HepG2 (cell line): ENCODE measurements at places on chromosomes 16 and 17.

DNA sequence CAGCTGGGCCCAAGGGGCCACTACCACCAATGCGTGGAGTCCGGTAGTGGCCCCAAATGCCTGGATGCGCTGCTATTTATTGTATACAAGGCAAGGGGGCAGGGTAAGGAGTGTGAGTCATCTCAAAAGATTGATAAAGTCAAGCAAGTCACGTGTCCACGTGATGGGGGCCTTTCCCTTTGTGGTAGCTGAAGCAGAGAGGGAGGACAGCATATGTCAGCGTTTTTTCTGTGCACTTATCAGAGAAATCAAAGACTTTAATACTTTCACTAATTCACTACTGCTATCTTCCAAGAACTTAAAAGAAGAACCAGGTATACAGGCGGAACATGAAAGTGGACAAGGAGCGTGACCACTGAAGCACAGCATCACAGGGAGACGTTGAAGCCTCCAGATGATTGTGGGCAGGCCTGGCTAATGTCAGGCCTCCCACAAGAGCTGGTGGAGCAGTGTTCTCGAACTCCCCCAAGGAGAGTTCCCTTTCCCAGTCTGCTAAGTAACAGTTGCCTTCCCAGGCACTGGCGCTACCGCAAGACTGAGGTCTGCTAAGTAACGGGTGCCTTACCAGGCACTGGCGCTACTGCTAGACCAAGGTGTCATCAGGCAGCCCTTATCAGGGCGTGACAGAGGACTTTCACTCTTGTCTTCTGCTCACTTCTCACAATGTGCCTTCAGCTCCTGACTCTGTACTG, 10.8 kb upstream of the ASB16 start:
- no peak for DNase-seq

DNA sequence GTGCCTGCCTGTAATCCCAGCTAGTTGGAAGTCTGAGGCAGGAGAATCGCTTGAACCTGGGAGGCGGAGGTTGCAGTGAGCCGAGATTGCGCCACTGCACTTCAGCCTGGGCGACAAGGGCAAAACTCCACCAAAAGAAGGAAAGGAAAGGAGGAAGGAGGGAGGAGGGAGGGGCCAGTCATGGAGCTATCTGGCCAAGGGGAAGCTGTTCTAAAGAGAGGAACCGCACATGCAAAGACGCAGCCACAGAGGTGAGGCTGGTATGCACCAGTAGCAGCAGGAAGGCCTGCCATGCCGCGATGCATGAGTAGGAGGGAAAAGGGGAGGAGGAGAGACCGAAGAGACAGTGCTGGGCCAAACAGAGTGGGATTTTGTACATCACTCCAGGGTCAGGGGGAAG, 35.9 kb downstream of the HSBP1 start:
- no peak for DNase-seq

DNA sequence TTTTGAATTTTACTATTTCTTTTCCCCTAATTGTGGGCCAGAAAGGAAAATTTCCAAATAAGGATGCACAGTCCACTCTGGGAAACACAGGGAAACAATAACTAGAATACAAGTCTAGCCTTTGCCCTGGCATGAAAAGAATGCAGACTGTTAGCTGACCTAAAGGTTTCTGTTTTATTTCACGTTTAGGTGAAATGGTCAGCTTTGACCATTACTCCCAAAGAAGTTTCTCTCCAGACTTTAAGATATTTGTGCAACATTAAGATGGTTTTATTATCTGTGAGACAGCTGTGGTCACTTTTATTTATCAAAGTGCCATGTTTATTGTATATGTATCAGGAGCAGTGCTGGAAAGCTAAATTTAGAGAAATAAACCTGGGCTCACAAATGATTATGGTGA, 163.9 kb downstream of the SPECC1 start:
- DNase-seq, result peak; percentile 12

GRCh38 chr16:11182411-11182810, 73.6 kb downstream of the SOCS1 start:
- no peak for DNase-seq

GRCh38 chr16:66002601-66003000, 363.9 kb upstream of the CDH5 start:
- no peak for DNase-seq

DNA sequence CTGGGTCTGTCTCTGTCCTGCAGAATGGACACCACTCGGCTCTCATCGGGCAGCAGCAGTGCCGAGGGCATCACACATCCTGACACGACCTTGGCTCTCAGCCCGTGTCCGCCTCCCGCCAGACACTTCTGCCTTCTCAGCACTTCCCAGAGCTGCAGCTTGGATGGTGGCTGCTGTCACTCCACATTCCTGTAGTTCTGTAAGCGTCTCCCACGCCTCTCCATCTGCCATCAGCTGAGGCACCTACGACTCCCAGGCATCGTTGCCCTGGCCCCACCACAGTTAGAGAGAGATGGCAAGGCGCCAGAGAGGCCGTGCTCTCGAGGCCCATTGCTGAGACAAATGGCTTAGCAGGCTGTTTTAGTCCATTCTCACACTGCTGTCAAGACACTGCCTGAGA, 195.9 kb upstream of the CHMP6 start:
- DNase-seq, result no peak

GRCh38 chr17:2943981-2944380, 119.4 kb downstream of the OR1D5 start:
- DNase-seq, result no peak

DNA sequence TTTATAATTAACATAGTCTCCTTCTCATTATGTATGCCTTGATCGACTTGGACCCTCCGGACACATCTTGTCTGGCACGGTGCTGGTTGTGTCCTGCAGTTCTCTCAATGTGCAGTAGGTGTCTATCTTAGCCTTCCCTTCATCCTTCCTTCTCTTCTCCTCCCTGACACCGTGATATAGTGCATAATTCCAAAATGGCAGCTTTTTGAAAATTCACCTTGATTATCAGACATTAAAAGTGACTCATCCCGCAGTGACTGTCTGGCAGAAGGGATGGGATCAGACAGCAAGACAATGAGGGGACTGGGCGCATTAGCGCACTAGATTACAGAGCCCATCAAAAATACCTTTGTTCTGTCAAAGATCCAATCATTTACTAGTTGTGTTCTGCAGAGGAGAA, 70.0 kb upstream of the PMFBP1 start:
- DNase-seq, result peak; percentile 52

DNA sequence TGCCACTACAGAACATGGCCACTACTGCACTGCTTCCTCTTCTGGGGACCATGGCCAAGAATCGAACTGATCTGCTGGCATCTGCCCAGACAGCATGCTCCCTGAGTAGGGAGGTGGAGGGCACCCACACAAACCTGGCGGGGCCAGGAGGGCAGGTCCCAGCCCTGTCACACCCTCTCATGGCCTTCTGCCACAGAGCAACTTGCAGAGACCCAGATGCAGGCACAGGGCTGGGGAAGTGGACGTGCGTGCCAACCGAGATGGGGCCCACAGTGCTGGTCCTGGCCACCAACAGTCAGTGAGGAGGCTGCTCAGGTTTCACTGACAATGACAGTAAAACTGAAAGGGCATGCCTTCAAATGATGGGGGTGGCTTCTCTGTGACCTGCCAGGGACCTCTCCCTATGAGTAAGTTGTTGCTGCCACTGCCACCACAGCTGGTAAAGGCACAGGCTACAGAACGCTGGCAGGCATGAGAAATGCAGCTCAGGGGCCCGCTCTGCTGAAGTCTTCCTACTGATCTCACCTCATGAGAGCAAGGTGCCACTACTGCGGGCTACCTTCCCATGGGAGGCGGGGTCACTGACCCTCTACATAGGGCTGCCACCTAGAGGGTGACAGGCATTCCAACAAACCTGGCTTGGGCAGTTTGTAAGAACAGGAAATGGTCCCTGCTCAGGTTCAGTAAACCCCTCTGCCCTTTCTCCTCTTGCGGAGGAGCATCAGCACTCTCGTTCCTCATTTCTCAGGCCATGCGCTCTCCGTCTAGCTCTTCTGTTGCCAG, 15.5 kb downstream of the HIC1 start:
- DNase-seq, result no peak

- no peak for DNase-seq
Observed at GRCh38 chr17:28085766-28086165, 43.3 kb downstream of the NLK start.

DNA sequence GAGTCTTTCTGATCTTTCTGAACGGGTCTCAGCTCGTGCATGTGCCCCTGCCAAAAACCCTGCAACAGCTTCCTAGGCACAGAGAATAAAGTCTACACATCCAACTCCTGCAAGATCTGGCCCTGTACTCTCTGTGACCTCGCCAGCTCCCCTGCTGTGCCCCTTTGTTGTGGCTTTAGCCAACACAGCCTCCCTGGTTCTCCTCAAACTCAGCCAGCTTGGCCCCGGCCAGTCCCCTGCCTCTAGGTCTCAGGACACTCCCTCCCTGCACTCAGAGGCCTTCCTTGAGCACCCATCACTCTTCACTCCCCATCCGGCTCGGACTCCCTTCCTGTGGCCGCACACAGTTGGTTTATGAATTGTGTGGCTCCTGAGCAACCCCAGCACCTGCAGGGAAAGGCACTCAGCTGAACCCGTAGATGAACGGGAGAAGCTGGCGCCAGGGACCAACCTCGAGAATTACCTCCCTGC, 1.4 kb downstream of the CEP131 start:
- DNase-seq, result no peak

- no peak for DNase-seq
Observed at GRCh38 chr17:17626151-17626805, 34.8 kb upstream of the PEMT start.

DNA sequence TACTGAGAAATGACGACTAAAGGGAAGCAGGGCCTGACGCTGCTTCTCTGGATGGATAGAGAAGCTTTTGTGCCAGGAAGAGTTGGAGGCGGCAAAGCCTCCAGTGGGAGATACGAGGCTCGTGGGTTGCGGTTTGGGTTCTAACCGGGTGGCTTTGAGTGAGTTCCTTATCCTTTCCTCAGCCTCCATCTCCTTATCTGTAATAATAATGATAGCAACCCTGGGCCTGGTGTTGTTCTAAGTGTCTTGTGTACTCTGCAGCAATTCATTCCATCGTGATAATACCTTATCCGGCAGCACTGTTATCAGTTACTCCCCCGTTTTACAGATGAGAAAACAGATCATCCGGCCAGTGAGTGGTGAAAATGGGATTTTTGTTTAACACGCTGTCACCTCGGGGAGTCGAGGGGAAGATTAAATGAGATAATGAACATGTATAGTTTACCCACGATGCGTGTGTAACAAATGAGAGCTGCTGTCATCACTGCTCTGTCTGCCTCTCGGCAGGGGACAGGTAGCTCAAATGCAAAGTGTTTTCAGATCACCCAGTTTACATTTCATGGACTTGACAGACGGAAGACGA, 52.0 kb upstream of the LHX1 start:
- DNase-seq, result no peak

GRCh38 chr16:11744075-11744470, 1.4 kb upstream of the TXNDC11 start:
- DNase-seq, result no peak

DNA sequence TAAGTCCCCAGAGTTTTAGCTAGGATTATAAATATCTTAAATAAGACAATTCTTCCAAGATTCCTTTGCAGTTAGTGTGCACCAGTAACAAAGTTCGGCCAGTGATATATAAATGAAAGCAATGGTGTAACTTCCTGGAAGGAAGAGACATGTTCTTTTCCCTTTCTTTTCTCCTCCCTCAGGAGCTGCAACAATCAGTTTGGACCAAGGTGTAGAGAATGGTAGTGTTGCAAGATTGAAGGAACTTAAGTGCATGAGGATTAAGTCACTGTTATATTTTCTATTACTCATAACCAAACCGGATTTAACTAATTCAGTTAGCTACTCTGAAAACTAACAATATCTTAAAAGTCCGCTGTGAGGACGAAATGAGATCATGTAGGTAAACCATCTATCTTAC, 68.9 kb upstream of the KCNJ16 start:
- DNase-seq, result no peak

GRCh38 chr16:57508035-57508425, 21.7 kb upstream of the DOK4 start:
- no peak for DNase-seq

DNA sequence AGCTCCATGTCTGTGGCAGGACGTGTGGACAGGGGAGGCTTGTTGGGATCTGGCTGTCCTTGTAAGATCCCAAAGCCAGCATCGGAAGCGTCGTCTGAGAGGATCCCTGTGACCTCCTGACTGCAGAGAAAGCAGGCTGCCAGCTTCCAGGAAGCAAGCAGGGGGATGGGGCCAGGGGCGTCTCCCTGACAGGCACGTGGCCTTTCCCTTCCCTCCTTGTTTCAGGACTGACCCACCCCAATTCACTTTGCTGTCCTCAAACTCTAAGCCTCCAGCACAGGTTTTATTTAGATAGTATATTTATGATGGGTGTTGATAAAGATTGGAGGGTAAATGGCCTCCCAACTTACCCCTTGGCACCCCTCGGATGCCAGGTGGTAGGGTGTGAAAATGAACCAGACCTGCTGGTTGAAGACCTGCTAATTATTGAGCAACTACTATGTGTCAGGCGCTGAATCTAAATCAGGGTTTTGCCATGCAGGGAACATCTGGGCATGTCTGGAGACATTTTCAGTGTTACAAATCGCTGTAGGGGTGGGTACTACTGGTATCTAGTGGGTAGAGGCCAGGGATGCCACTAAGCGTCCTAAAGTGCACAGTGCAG, 24.5 kb downstream of the SOCS1 start:
- DNase-seq, result no peak

- DNase-seq, result no peak
Observed at GRCh38 chr16:84927621-84928591, 83.4 kb downstream of the ZDHHC7 start.

- no peak for DNase-seq
Observed at GRCh38 chr17:44581868-44582267, 24.6 kb downstream of the FZD2 start.

DNA sequence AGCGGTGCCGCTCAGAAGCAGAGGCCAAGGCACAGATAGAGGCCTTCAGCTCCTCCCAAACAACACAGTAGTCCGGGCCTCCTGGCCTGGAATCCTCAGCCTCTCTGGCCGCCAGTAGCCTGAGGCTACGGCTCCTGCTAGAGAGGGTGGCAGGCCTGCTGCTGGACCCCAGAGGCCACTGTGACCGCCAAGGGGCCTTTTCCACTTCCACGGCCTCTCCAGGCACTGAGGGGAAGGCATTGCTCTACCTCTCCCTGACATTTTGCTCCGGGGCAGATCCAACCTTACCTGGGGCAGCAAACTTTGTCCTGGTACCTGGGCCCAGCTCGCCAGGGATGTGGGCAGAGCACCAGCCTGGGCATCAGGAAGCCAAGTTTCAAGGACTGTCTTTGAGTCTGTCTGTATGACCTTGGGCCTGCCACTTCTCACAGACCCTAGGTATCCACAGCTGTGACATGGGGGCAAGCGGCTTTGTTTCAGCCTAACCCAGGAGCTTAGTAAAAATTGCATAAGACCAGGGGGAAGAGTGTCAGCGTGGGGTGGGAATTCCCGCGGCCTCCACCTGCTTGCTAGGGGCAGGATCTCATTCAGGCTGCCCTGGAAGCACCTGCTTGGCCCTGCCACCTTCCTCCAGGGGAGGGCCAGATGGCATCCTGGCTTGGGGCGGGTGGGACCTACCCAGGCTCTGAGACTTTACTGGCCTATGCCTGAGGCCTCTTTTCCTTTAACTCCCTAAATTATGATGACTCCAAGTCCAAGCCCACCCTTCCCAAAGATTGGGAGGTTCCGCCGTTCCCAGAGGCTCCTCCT, 33.2 kb downstream of the ADGRG5 start:
- DNase-seq, result no peak

GRCh38 chr17:6969323-6969726, 26.5 kb upstream of the ALOX12 start:
- DNase-seq, result peak; percentile 12

GRCh38 chr17:38508570-38508950, 80.3 kb downstream of the ARHGAP23 start:
- DNase-seq, result no peak

GRCh38 chr17:14019186-14019956, 49.9 kb upstream of the COX10 start:
- DNase-seq, result no peak

GRCh38 chr16:85638695-85639409, 25.7 kb downstream of the GSE1 start:
- no peak for DNase-seq
